ENCODE measurements at places on chromosomes 1 and 21.

- no peaks in the 10 kb centered on the region for H3K27me3 ChIP-seq
- H3K4me1 ChIP-seq: no peaks in the 10 kb centered on the region
- H3K27ac ChIP-seq: no peak overlapping the region
These were observed 63.1 kb downstream of the ACOT7 start for GRCh38 chr1:6330410-6330911.

DNA sequence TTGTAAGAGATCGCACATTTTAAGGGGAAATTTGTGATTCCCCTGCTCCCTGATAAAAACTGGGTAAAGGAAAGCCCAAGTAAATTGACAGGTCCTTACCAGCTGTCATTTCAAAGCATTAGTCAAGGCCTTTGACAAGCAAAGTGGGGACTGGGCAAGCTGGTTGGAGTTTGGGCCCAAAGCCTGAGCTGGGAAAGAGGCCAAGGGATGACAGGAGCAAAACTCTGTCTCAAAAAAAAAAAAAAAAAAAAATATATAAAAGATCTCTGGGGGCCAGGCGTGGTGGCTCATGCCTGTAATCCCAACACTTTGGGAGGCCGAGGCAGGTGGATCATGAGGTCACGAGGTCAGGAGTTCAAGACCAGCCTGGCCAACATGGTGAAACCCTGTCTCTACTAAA lies 36.9 kb downstream of the SLC2A1 start:
- H3K4me3 ChIP-seq: no peak overlapping the region
- H3K36me3 ChIP-seq: no peaks in the 10 kb centered on the region

- no peak for DNase-seq
- no peaks in the 10 kb centered on the region for H3K27me3 ChIP-seq
- H3K4me1 ChIP-seq: peaks cover 19% of the 10 kb centered on the region
- H3K36me3 ChIP-seq: no peaks in the 10 kb centered on the region
- H3K27ac ChIP-seq: no peak overlapping the region
These were observed 24.9 kb downstream of the PCAT6 start for GRCh38 chr1:202835548-202836072.

DNA sequence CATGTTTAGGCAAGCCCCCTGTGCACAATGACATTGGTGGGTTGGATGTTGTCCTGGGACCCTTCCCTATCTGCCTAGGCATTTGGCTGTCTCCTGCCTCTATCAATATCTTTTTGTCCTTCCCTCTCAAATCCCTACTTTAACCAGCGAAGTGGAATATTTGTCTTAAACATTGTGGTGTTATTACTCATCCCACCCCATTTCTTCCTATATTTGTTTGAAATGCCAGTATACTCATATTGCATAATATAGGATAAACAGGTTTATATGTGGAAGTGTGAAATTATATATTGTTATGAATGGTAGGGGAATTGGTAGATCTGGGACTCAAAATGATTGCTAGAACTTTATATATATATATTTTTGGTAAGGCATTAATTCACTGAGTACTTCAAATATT lies 80.0 kb downstream of the ADGRL2 start:
- no peaks in the 10 kb centered on the region for H3K4me1 ChIP-seq
- no peaks in the 10 kb centered on the region for H3K36me3 ChIP-seq
- H3K27me3 ChIP-seq: no peaks in the 10 kb centered on the region
- no peak overlapping the region for H3K27ac ChIP-seq
- DNase-seq: no peak

DNA sequence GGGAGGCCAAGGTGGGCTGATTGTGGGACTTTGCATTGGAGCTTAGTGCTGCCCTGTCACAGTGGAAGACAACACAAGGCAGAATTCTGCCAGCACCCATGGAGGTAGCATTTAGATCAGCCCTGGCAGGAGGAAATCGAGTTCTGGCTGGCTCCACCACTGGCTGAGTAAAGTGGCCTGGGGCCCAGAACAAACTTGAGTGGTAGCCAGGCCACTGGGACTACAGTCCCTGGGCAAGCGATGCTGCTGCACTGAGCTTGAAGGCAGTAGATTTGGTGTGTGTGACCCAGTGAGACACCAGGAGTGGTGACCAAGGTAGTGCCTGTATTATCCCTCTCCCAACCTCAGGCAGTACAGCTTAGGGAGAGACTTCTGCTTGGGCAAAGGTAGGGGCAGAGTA lies 22.5 kb upstream of the UHMK1 start:
- no peak overlapping the region for H3K4me3 ChIP-seq
- DNase-seq: no peak
- no peaks in the 10 kb centered on the region for H3K4me1 ChIP-seq

Measured in B cell (primary cell).